ENCODE measurements at places on chromosomes 11 and 22.

- no peaks in the 10 kb centered on the region for H3K36me3 ChIP-seq
- peaks cover 27% of the 10 kb centered on the region for H3K27me3 ChIP-seq
- H3K4me3 ChIP-seq, result no peak overlapping the region
- no peak for ATAC-seq
- peaks cover 6% of the 10 kb centered on the region for H3K4me1 ChIP-seq
These were observed 14.3 kb downstream of the OR52K1 start for GRCh38 chr11:4496557-4497248.

- H3K4me3 ChIP-seq, result no peak overlapping the region
- H3K27ac ChIP-seq, result no peak overlapping the region
- H3K4me1 ChIP-seq, result peaks cover 16% of the 10 kb centered on the region
- no peak for ATAC-seq
- no peaks in the 10 kb centered on the region for H3K27me3 ChIP-seq
- H3K36me3 ChIP-seq, result no peaks in the 10 kb centered on the region
These were observed 99.4 kb downstream of the PDE3B start for GRCh38 chr11:14742849-14743559.

DNA sequence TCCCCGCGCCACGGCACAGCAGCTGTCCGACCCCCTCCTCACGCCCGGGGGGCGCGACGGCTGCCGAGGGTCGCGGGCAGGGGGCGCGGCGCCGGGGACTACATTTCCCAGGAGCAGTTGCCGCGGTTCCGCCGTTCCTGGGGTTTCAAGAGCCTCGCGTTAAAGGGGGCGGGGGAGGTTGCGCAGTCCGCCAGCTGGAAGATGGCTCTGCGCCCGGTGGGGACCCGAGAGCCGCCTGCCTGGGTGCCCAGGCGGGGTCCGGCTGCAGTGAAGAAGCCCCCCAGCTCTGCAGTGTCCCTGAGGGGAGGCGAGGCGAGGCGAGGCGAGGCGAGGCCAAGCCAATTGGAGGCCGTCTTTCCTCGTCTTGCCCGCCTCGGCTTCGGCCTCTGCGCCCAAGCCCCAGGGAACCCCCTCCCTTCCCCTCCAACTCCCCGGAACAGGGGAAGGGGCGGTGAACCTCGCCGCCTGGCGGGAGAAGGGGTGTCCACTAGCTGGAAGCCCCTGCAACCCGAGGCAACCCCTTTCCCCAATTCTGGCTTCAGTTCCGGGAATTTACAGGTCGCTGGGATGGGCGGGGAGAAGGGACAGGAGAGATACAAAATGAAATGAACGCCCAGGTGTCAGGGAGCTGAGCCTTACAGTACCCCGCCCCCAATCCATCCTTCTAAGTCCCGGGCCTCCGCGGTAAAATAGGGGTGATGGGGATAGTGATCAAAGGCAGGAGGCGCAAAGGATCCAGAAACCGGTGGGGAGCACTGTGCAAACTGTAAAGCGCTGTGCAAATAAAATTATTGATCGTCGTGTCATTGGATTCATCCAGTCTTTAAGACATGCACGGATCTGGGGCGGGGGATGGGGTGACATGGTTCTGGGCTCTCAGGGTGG is 5.2 kb upstream of the GCAT start:
- peak overlapping the region; percentile 78 for H3K4me3 ChIP-seq
- no peaks in the 10 kb centered on the region for H3K36me3 ChIP-seq
- no peak overlapping the region for H3K27ac ChIP-seq

- H3K27me3 ChIP-seq, result no peaks in the 10 kb centered on the region
- no peak overlapping the region for H3K4me3 ChIP-seq
- no peak overlapping the region for H3K27ac ChIP-seq
- H3K4me1 ChIP-seq, result peaks cover 14% of the 10 kb centered on the region
- H3K36me3 ChIP-seq, result peaks cover 9% of the 10 kb centered on the region
These were observed 4.1 kb upstream of the CD82 start for GRCh38 chr11:44561275-44561805.

DNA sequence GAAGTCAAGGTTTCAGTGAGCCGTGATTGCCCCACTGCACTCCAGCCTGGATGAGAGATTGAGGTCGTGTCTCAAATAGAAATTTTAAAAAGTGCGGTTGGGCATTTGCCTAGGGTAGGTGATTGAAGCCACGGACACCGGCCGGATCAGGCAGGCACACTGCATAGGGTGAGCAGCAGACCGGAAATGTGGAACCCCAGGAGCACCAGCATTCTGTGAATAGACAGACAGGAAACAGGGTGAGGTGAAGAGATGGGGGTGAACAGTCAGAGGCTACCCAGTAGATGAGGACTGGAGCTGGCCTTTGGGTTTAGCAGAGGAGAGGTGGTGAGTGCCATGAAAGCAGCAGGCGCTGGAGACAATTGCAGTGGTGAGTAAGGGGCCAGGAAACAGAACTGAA is 43.5 kb downstream of the PPFIA1 start:
- peaks cover 32% of the 10 kb centered on the region for H3K4me1 ChIP-seq
- peaks cover 53% of the 10 kb centered on the region for H3K36me3 ChIP-seq
- H3K27me3 ChIP-seq, result no peaks in the 10 kb centered on the region
- no peak overlapping the region for H3K4me3 ChIP-seq
- no peak for ATAC-seq

DNA sequence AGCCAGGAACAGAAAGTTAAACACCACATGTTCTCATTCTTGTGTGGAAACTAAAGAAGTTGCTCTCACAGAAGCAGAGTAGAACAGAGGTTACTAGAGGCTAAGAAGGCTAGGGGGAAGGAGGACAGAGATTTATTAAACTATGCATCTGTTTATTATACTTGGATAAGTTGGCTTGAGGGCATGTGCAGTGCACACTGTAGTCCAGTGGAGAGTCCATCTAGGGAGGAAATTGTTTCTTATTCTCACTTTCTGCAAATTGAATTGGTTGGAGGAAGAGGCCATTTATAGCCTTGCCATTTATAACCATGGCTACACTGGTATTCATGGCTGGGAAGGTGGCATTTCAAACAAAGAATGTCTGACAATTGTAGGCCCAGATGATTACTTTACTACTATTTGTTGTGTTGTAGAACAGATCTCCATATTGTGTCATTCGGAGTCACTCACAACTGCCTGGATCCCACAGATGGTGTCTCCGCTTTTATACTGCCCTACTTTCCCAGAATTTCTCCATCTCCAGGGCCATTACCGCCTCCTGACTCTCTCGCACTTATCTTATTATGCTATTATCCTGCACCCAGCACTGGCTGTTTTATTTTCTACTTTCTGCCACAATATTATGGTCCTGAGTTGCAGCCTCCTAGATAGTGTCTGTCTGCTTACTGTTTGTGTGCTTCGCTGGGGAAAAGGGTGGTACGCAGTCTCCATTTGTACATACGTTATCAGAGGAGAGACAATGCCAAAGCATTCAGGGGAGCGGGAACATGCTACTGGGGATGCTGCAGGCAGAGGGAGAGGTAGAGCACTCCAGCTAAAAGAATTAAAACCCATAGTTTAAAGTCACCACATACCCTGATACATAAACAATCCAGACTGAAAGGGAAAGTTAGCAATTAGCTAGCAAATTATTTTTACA is 169.3 kb upstream of the BLID start:
- peaks cover 3% of the 10 kb centered on the region for H3K27me3 ChIP-seq
- no peaks in the 10 kb centered on the region for H3K36me3 ChIP-seq
- H3K27ac ChIP-seq, result no peak overlapping the region
- no peak overlapping the region for H3K4me3 ChIP-seq
- H3K4me1 ChIP-seq, result no peaks in the 10 kb centered on the region

GRCh38 chr11:1889224-1889930 is 2.3 kb downstream of the PRR33 start:
- no peaks in the 10 kb centered on the region for H3K27me3 ChIP-seq
- H3K4me1 ChIP-seq, result peaks cover 21% of the 10 kb centered on the region
- peak overlapping the region; percentile 74 for H3K4me3 ChIP-seq
- peak overlapping the region; percentile 83 for H3K27ac ChIP-seq
- peak; percentile 74 for ATAC-seq
- peaks cover 22% of the 10 kb centered on the region for H3K36me3 ChIP-seq

- no peak for ATAC-seq
- H3K27ac ChIP-seq, result no peak overlapping the region
- peaks cover 4% of the 10 kb centered on the region for H3K4me1 ChIP-seq
- no peaks in the 10 kb centered on the region for H3K36me3 ChIP-seq
- H3K4me3 ChIP-seq, result no peak overlapping the region
- peaks cover 4% of the 10 kb centered on the region for H3K27me3 ChIP-seq
These were observed 2.9 kb upstream of the CAPN5 start for GRCh38 chr11:77063861-77064260.

GRCh38 chr22:21632237-21632895 is at the start of gene CCDC116:
TSS of gene CCDC116 (plus strand) at chr22:21632760. CDS start at chr22:21633182, 422 bp downstream.
- no peak within 1 kb of the TSS for H3K27ac ChIP-seq
- no peaks in the 10 kb centered on the region for H3K27me3 ChIP-seq
- peak; percentile 59 for ATAC-seq
- H3K4me1 ChIP-seq, result peaks cover 12% of the 10 kb centered on the region
- H3K36me3 ChIP-seq, result peaks cover 18% of the 10 kb centered on the region

- no peak overlapping the region for H3K4me3 ChIP-seq
- H3K4me1 ChIP-seq, result no peaks in the 10 kb centered on the region
- H3K36me3 ChIP-seq, result no peaks in the 10 kb centered on the region
These were observed 25.0 kb upstream of the GAL start for GRCh38 chr11:68659158-68659921.

DNA sequence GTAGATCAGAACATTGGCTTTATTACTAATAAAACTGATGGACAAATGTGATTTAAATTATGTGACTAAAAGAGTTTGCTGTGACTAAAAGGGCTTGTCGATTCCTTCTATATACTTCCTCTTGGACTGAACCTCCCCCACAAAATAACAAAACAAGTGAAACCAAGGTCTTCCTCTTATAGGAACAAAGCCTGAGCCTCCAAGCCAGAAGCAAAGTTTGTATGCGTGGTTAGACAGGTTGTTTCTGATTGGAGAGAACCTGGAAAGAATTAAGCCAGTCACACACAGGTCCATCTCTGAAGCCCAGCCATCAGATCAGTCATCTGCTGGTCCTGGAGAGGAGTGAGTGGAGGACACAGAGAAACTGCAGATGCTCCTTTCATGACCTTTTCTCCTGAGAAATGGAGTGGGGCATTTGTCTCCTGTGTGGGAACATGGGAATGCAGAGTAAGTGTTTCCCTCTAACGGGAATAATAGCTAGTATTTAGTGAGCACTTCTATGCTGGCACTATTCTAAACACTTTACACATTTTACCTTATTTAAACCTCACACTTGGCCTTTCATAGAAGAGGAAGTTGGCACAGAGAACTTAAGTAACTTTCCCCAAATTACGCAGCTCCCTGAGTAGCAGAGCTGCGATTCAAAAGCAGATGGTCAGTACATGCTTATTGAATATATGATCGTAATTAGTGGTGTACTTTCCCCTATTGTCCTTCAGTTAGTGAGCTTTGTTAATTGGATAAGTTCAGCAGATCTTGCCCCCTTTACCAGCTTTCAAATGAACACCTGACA is 77.1 kb downstream of the UVRAG start:
- H3K27ac ChIP-seq, result no peak overlapping the region
- H3K4me3 ChIP-seq, result peak overlapping the region; percentile 13
- ATAC-seq, result no peak
- no peaks in the 10 kb centered on the region for H3K4me1 ChIP-seq
- H3K36me3 ChIP-seq, result peaks cover 38% of the 10 kb centered on the region
- no peaks in the 10 kb centered on the region for H3K27me3 ChIP-seq

GRCh38 chr11:249062-249461 is 12.3 kb downstream of the PSMD13 start:
- H3K4me1 ChIP-seq, result peaks cover 6% of the 10 kb centered on the region
- peaks cover 100% of the 10 kb centered on the region for H3K36me3 ChIP-seq
- H3K27me3 ChIP-seq, result no peaks in the 10 kb centered on the region
- peak; percentile 71 for ATAC-seq
- peak overlapping the region; percentile 4 for H3K27ac ChIP-seq

GRCh38 chr11:81874635-81875034 is 859.0 kb downstream of the FAM181B start:
- peaks cover 9% of the 10 kb centered on the region for H3K4me1 ChIP-seq
- H3K27me3 ChIP-seq, result no peaks in the 10 kb centered on the region
- no peaks in the 10 kb centered on the region for H3K36me3 ChIP-seq

GRCh38 chr11:14244926-14245325 is 114.1 kb downstream of the RRAS2 start:
- no peaks in the 10 kb centered on the region for H3K36me3 ChIP-seq
- no peak for ATAC-seq
- H3K4me1 ChIP-seq, result peaks cover 6% of the 10 kb centered on the region
- H3K27me3 ChIP-seq, result no peaks in the 10 kb centered on the region
- H3K27ac ChIP-seq, result no peak overlapping the region

- H3K4me3 ChIP-seq, result peak overlapping the region; percentile 41
- peak overlapping the region; percentile 50 for H3K27ac ChIP-seq
- no peak for ATAC-seq
- no peaks in the 10 kb centered on the region for H3K27me3 ChIP-seq
- H3K4me1 ChIP-seq, result peaks cover 40% of the 10 kb centered on the region
These were observed 8.8 kb upstream of the PDE3B start for GRCh38 chr11:14634813-14635212.

GRCh38 chr11:42412590-42412989 is 899.2 kb upstream of the API5 start:
- no peaks in the 10 kb centered on the region for H3K27me3 ChIP-seq
- H3K4me3 ChIP-seq, result no peak overlapping the region
- no peak for ATAC-seq
- no peaks in the 10 kb centered on the region for H3K4me1 ChIP-seq
- no peak overlapping the region for H3K27ac ChIP-seq
- H3K36me3 ChIP-seq, result no peaks in the 10 kb centered on the region

- H3K27me3 ChIP-seq, result peaks cover 4% of the 10 kb centered on the region
- no peaks in the 10 kb centered on the region for H3K4me1 ChIP-seq
- H3K27ac ChIP-seq, result no peak overlapping the region
- H3K36me3 ChIP-seq, result no peaks in the 10 kb centered on the region
- no peak overlapping the region for H3K4me3 ChIP-seq
These were observed 350.3 kb downstream of the SHANK2 start for GRCh38 chr11:70901951-70902521.

DNA sequence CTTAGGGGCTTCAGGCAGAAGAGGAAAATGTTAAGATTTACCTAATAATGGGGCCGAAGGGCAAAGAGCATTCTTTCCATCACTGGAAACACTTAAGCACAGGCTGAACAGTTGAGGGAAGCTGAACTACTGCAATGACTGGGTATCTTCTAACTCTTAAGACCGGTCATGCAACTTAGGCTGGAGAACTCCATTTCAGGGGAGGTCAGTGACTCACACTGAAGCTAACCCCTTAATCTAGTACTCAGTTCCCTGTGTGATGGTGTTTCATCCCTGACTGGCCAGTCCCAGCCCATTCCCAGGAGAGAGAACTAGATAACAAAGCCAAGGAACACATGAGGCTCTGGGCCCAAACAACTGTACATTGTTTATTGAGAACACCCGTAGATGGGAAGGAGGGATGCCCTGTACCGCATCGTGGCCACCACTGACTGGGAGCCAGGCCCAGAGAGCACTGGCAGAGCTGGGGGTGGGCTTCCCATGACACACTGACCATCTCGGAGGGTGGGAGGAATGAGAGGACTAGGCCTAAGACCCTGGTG is 10.5 kb downstream of the RPL27A start:
- H3K4me3 ChIP-seq, result no peak overlapping the region
- no peak overlapping the region for H3K27ac ChIP-seq
- peaks cover 35% of the 10 kb centered on the region for H3K36me3 ChIP-seq
- peaks cover 14% of the 10 kb centered on the region for H3K4me1 ChIP-seq
- no peaks in the 10 kb centered on the region for H3K27me3 ChIP-seq

DNA sequence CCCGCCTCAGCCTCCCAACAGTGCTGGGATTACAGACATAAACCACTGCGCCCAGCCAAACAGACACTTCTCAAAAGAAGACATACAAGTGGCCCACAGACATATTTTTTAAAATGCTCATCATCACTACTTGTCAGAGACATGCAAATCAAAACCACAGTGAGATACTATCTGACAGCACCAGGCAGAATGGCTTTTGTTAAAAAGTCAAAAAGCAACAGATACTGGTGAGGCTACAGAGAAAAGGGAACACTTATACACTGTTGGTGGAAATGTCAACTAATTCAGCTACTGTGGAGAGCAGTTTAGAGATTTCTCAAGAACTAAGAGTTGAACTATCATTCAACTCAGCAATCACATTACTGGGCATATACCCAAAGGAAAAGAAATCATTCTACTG is 67.0 kb downstream of the ARHGAP20 start:
- peaks cover 15% of the 10 kb centered on the region for H3K27me3 ChIP-seq
- no peak overlapping the region for H3K27ac ChIP-seq
- H3K36me3 ChIP-seq, result no peaks in the 10 kb centered on the region
- H3K4me3 ChIP-seq, result no peak overlapping the region
- H3K4me1 ChIP-seq, result no peaks in the 10 kb centered on the region
- ATAC-seq, result no peak
